ENCODE measurements at places on chromosomes 3 and 15.
A peak's percentile ranks its signal among the peaks of the same experiment; 100 is the strongest.

DNA sequence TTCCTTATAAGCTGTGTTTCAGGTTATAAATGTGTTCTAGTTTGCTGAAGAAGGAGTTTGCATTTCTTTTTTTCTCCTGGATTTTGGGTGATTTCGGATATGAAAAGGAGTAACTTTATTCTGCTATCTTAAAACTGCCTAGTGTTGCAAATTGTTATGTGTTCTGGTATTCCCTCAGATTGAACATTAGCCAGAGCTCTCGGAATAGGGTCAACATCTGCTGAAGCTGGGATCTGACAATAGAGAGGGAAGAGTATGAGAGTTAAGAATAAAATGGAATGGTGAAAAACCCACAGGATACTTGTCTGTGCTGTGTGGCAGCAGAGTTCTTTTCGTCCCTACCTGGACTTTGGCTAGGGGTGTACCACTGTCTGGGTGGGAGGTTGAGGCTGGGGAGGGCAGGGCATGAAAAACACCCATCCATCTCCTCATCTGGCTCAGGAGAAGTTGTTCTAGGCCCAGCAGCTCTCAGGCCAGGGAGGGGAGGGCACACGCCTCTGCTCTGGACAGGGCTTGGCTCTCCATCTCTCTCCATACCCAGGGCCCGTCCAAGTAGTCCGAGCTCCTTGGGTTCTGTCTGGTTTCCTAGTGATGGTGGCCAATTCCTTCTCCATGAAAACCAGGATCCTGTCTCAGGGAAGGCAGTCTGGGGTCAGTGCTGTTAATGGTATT lies 13.2 kb downstream of the SPSB4 start:
- DNase-seq: no peak

GRCh38 chr3:127483902-127484591 lies 106.5 kb downstream of the TPRA1 start:
- DNase-seq: peak; percentile 64

DNA sequence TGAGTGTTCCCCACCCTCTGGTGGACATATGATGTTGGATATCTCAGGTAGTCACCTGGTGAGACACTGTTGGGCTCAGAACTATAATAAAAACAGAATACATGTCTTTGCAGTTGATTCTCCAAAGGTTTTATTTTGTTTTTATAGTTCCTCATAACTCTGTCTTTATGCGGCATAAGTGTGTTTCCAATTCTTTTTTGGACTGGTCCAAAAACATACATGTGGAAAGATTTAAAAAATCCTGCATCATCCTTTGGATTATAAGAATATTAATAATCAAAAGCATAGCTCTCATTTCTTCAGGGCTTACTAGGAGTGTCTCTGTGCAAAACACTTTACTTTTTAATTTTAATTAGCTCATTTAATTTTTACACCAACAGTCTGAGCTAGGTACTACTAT lies 71.0 kb upstream of the ANKRD34C start:
- no peak for DNase-seq

DNA sequence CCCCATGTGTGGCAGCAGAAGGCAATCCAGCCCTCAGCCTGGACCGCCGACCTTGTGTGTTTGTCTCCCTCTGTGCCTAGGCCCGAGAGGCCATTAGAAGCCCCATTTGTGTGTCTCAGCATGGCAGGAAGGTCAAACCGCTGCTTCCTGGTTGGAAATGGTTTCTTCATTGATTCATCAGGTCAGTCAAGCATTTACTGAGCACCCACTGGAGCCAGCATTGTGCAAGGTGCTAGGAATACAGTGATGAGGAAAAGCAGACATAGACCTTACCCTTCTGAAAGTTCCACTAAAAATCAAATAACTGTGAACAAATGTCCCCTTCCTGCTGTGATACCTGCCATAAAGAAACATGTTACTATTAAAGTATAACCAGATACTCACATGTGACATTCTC lies 265.9 kb upstream of the CTDSPL start:
- DNase-seq: no peak

DNA sequence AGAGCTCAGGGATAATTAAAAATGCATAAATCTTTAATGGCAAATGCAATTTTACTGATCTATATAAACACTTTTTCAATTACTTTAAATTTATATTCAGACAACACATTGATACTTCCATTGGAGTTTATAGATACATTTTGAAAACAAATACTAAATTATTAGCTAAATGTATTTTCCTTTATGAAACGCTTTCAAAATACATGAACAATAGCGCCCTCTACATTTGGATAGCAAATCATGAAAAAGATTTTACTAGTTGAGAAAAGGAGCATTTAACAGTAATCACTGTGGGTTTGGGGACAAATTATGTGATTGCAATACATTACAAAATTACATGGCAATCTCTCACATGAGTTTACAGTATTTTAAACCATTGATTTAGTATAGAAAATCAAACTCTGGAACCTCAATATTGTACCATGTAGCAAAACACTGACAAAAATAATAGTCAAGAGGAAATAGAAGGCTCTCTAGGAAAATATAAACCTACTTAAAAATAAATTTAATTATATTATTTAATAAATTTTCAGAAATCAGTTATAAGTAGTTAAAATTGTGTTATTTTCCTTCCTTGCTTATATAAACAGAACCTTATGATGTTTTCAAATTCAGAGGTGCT lies 207.9 kb downstream of the ZIC1 start:
- no peak for DNase-seq

DNA sequence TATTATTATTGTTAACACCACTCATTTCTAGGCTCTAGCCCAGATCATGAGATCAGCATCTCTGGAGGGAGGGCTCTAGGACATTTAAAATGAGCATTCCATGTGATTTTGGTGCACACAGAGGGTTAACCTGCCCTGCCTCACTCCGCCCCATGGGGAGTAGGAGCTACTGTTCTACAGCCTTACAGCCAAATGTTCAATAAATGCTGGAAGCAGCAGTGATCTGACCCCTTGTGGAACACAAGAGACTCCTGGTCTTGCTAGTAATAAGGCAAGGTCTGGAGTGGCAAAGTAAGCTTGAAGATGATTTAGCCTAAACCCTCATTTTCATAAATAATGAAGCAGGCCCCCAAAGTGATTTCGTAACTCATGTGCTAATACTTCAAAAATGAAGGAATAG lies 166.4 kb upstream of the EOMES start:
- DNase-seq: no peak

Measured in stimulated activated CD4-positive, alpha-beta T cell treated with anti-CD3 and anti-CD28 coated beads, Interleukin-4, amount 100 ng/mL, for 48 hours (primary cell).